Kasumi-1 (cell line): ENCODE measurements at places on chromosomes 6 and 20.
A peak's percentile ranks its signal among the peaks of the same experiment; 100 is the strongest.

DNA sequence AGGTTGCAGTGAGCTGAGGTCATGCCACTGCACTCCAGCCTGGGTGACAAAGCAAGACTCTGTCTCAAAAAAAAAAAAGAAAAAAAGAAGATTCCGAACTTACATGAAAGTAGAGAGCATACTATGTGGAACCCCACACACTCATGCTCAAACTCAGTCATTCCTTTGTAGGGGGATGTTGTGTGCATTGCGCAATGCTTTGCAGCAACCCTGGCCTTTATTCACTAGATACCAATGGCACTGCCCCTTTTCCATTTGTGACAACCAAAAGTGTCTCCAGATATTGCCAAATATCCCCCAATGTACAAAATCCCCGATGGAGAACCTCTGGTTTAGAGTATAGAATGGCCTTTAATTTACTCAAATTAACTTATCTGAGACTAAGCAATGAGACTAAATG is 158.6 kb downstream of the GJA1 start:
- DNase-seq: no peak

- DNase-seq: no peak
Measured at GRCh38 chr6:168221497-168222079, 98.0 kb downstream of the DACT2 start.

DNA sequence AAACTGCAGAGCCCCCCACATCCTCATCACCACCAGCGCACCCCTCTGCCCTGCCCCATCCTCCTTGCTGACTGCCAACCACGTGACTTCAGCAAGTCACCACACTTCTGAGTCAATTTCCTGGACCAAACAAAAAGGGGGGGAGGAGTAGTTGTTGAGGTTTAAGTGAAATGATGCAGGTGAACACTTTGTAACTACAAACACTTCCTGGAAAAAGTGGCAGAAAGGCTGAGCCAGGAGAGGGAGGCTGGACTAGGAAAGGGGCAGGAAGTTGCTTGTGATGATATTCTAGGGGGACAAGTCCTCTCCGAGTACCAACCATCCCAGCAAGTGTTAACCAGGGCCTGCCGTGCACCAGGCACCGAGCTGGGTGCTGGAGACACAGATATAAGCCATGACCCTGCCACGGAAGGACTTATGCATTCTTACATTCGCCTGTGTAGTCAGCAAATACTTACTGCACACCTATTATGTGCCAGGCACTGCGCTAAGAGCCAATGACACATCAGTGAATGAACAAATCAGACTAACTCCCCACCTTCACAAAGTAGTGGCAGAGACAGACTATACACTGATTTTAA is 67.3 kb downstream of the PREX1 start:
- peak; percentile 60 for DNase-seq

- peak; percentile 58 for DNase-seq
Measured at GRCh38 chr6:33694401-33694931, 17.0 kb downstream of the UQCC2 start.

GRCh38 chr6:107418118-107418517 is 41.2 kb downstream of the PDSS2 start:
- DNase-seq: peak; percentile 44

GRCh38 chr6:150251566-150252186 is 108.8 kb downstream of the PPP1R14C start:
- DNase-seq: no peak

DNA sequence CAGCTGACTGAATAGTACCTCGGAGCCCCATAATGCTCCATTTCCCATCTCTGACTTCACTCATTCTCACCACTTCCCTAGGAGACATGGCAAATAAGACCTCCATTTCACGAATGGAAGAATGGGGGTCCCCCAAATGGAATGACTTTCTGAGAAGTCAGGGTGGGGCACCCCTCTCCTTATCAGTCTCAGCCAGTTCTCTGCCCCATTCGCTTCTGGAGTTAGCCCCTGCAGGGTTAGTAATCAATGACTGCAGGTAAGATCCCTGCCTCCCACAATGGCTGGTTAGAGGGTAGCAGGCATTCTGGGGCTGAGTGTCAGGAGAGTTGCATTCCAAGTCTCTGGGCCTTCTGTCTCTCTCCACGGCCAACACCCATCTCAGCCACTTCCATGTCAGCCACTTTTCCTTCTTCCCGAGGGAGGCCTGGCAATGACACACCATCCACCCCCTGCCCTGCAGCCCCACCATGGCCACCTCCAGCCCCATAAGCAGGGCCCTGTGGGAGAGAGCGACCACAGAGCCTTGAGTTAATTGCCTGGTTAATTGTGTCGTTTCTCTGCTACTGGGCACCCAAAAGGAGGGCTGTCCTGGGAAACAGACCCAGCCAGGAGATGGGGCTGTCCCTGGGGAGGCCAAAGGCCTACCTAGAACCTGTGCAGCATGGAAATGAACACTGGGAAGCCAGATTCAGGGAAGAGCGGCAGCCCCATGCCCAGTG is 13.4 kb downstream of the CCDC167 start:
- DNase-seq: no peak

DNA sequence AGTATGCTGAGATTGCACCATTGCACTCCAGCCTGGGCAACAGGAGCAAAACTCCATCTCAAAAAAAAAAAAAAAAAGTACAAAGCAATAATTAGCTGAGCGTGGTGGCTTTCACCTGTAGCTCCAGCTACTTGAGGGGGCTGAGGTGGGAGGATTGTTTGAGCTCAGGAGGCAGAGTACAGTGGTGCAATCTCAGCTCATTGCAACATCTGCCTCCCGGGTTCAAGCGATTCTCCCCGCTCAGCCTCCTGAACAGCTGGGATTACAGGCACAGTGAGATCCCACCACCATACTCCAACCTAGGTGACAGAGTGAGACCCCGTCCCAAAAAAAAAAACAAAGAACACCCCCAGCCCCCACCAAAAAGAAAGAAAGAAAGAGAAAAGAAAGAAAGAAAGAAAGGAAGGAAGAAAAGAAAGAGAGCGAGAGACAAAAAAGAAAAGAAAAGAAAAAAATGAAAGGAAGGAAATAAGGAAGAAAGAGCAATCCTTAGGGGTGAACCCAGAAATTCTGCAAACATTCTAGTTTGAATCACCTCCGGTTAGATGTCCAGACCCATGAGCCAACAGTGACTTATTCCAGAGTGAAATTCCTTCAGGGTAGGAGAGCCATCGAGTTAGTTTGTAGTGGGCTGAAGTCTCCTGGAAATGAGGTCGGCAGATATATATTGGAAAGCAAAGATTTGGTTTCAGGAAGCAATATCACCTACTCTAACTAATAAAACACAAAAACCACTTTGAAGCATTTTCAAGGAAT is 3.2 kb upstream of the RIPOR3 start:
- DNase-seq: no peak

- DNase-seq: no peak
Measured at GRCh38 chr20:54742193-54742592, 266.8 kb downstream of the DOK5 start.

GRCh38 chr6:41306187-41306854 is 19.8 kb upstream of the TREM1 start:
- peak; percentile 31 for DNase-seq
